Immature natural killer cell (primary cell): ENCODE measurements at places on chromosomes 5 and 9.

DNA sequence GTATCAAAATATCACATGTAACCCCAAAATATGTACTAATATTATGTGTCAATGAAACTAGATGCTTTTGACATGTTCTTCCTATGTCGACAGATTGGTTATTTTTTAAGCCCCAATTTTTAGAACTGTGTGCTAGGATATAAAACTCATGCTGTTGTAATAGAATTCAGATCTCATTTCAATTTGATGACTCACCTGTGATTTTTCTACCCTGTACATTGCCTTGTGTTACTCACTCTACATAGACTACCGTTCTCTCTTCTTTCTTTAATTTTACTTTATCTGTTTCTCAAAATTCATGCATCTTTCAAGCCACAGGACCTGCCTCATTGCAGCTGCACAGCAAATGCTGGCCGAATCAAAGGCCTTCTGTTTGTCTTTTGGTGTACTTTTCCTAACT is 284.5 kb downstream of the MAT2B start:
- no peak for DNase-seq

GRCh38 chr9:111676116-111676515 is 14.7 kb downstream of the GNG10 start:
- no peak for DNase-seq

DNA sequence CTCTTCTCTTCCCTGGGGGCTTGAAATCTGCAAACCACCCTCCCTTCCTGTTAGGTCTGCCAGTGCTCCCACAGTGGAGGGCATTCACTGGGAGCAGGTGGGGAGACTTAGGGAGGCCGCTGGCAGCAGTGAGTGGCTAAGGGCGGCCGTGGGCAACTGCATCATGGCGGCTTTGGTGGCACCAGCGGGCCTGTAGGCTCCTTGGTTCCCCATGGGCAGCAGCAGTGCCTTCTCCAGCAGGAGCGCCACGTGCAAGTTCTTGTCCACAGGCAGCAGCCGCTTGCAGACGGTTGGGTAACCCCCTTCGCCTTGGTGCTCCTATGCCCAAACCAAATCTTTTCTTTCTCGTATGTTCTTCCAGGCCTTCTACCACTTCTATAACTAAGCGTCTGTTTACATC is 158.2 kb downstream of the SREK1 start:
- no peak for DNase-seq

DNA sequence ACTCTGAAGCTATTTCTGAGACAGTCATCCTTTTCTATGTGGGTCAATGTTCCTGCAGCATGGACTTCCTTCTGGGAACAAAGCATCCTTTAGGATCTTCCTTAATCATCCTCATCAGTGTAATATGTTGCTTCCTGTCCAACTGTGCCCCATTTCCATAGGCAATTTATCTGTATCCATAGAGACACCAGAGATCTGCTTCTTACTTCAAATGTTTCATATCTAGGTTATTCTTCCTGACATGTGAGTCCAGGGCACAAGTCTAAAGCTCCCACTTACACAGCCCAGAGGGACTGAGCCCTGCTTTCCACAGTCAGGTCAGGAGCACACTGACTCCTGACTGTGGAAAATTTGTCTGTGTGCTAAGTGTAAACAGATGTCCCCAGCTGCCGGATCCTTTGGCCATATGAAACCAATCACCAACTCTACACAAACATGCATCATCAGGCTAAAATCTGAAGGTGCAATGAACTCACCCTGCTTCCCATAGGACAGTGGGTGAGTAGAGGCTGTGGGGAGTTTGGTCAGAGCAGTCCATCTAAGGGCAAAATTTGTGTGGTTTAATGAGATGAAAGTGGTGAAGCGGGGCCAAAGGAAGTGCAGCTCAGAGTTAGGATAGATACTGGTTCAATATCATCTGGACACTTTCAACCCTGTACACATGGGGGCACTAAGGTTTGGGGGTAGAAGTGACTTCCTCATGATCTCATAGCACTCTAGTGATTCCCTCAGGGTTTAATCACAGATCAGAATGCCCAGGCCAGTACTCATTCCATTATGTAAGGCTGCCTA is 85.2 kb upstream of the TNC start:
- no peak for DNase-seq

DNA sequence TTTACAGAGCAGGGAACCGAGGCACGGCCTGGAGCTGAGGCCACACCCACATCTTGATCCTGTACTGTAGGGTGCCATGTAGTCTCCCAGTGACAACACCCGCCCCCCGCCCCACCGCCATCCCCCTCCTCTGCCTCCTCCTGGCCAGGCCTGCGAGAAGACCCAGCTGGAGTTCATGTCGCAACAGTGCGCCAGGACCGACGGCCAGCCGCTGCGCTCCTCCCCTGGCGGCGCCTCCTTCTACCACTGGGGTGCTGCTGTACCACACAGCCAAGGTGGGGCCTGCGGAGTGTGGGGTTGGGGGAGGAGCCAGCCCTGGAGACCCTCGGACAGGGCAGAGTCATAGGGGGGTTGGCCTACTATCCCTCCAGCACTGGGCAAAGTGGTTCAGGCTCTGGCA is 14.5 kb downstream of the ADAMTS13 start:
- no peak for DNase-seq

DNA sequence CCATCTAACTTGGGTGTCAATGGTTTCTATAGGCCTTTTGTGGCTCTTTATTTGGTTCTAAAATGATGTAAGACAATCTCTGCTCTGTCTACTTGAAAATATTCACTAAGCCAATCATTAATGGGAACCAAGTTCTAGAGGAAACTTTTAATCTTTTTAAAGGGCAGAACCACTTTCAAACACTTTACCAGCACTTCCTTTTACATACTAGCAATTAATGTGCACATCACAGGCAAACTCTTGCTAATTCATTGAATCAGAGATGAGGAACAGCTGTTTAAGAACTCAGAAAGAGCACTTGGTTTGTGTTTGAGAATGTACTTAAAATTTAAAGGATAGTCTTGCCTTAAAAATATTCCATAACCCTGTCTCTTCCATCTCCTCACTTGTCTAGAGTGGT is 83.4 kb downstream of the PAPPA start:
- DNase-seq = no peak

- no peak for DNase-seq
Measured at GRCh38 chr9:121349009-121349408, 21.0 kb downstream of the STOM start.

GRCh38 chr9:73132034-73132776 is 19.5 kb upstream of the ANXA1 start:
- peak; percentile 85 for DNase-seq

GRCh38 chr9:137070906-137071275 is 534 bp upstream of the SAPCD2 start:
- no peak for DNase-seq

DNA sequence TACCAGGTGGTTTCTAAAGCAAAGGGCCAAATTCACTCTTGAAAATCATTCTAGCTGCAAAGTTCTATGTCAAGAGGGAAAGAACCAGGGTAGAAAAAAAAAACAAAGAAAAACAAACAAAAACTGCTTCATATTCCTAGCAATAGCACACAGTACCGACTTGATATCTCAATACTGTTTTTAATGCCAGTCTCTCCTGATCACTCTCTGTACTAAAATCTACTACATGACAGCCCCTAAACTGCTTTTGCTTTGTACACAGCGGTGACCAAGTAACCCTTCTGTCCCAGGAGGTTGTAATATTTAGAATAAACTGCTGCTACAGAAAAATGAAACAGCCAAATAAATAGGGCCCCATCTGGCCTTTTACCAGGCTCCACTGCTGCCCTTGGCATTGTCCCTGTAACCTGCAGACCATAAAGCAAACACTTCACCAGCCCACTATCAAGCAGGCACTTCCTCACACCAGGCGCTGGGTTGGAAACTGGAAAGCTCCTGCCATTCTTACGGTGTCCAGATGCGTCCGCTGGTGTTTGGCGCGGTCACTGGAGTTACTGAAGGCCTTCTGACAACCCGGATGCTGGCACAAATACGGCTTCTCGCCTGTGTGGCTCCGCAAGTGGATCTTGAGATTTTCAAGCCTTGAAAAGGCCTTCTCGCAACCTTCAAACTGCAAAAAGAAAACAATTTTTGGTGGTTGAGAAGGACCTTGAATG is 363.2 kb downstream of the GLIS3 start:
- no peak for DNase-seq
